ENCODE measurements at places on chromosomes 2 and 18.

- DNase-seq, result no peak
Measured at GRCh38 chr2:218036371-218036770, 32.7 kb upstream of the RUFY4 start.

GRCh38 chr2:35174845-35175244 is 1180.7 kb upstream of the CRIM1 start:
- no peak for DNase-seq

GRCh38 chr2:25744055-25744454 is 70.7 kb upstream of the DTNB start:
- no peak for DNase-seq

GRCh38 chr2:18924886-18925285 is 335.5 kb upstream of the NT5C1B start:
- DNase-seq, result no peak

DNA sequence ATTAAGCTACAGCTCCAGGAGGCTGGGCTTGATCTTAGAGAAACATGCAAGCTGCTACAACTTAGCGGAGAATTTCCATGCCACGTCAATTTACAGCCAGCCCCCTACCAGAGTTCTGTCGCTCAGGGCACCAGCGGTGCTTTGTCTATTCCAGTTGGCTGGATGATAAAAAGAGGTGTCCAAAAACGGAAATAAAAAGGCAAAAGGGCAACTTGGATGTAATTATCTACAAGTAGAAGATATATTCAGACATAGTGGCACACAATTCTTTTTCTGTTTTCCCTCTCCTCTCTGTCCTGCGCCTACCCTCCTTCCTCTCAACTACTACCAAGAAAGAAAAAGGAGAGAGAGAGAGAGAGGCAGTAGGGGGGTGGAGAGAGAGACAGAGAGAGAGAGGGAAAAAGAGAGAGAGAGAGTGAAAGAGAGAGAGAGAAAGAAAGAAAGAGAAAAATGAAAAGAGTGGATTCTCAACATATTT is 363 bp upstream of the RFTN2 start:
- no peak for DNase-seq

DNA sequence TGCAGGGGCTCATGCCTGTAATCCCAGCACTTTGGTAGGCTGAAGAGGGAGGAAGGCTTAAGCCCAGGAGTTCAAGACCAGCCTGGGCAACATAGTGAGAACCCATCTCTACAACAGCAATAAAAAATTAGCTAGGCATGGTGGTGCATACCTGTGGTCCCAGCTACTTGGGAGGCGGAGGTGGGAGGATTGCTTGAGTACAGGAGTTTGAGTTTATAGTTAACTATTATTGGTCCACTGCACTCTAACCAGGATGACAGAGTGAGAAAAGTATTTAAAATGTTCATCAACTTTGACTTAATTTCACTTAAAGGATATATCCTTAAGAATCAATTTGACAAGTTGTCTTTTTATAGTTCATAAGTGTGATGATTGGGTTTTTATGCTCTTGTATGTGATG is 14.3 kb upstream of the GPD2 start:
- DNase-seq, result no peak

- DNase-seq, result no peak
Measured at GRCh38 chr18:74116633-74117554, 30.7 kb downstream of the FBXO15 start.

DNA sequence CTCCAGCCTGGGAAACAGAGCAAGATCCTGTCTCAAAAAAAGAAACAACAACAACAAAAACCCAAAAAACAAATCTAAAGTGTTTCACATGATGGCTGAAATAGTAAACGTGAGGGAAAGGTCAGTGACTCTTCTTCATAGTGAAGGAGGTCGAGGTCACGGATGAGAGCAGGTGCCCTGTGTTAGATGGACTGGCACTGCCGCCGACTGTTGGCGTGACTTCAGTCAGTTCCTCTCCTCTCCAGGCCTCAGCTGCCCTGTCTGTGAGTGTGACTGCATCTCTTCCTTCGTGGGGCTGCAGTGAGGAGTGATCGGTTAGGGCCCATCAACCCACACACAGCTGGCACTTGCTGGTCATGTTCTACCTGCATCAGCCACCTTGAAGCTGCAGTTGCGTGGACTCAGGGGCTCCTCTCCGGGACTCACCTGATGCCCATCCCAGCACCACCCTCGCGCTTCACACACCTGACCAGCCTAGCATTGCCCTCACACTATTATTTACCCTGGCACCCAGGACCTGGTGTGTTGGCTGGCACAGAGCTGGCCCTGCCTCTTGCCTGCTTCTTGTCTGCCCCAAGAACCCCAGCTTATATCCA is 30.1 kb upstream of the TMEM87B start:
- DNase-seq, result no peak

DNA sequence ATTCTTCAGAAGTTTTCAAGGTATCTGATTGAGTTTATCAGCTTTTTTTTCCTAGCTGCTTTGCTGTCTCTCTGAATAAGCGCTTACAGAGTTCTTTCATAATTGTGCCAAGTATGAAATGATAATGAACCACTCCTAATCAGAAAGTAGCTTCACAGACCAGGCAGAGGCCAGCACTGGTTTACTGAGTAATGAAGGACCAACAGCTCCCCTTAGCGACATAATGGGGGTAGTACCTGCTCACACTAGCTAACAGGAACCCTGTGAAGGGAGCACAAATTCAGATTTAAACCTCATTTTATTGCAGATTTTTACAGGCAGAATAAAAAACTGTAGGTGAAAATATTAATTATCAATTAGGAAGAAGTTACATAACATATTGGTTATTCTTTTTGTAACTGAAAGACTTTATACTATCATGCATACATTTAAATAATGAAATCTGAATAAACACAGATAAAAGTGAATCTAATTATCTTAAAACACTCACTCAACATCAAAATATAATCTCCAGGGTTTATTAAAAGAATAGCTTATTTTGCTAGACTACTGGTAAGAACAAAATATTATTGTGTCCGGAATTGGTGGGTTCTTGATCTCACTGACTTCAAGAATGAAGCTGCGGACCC is 53.7 kb upstream of the LRRC30 start:
- no peak for DNase-seq

DNA sequence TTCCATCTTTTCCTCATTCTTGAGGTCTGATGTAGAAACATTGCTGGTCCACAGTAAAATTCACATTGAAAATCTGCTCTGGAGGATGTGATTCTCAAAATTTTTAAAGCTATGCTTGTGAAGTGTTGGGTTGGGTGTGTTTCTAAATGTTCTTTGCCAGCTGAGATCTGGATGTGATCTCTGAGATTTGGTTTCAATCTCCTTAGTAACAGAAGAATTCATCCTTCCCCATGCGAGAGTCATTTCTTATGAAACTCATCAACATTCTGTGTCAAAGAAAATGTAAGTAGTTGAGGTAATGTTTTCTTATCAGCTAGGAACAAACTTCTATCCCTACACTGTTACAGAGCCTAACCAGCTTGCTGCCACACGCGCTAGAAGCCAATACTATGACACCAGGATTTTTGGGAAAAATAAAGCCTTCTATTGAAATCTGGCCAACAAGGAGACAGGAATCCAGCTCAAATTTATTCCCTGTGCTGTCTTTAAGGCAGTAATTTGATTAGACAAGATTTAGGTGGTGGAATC is 134.9 kb downstream of the PTH2R start:
- no peak for DNase-seq

Measured in stimulated activated CD4-positive, alpha-beta T cell treated with anti-CD3 and anti-CD28 coated beads, TNF-alpha, amount 100 ng/mL, for 1 hour (primary cell).